ENCODE measurements at places on chromosomes 2 and 18.

- DNase-seq, result peak; percentile 71
Measured at GRCh38 chr2:241859436-241860183, 916 bp upstream of the PDCD1 start.

DNA sequence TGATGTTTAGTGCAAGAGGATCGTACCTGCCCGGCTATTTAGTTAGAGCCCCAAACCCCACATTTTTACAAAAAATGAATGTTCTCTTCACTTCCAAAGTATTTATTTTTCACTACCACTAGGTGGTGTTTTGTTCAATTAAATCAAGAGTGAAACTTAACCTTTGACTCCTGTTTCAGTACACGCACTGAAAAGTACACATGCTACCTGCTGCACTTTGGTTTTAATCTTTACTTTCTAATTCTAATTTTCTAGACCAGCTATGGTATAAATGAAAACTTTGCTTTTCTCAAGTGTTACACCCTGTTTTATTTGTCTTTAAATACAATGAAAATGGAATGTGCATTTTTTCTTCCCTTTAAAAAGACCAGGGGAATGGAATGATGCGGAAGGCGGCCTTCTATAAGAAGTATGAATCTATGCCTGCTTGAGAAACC, 31.4 kb upstream of the CHN1 start:
- no peak for DNase-seq

DNA sequence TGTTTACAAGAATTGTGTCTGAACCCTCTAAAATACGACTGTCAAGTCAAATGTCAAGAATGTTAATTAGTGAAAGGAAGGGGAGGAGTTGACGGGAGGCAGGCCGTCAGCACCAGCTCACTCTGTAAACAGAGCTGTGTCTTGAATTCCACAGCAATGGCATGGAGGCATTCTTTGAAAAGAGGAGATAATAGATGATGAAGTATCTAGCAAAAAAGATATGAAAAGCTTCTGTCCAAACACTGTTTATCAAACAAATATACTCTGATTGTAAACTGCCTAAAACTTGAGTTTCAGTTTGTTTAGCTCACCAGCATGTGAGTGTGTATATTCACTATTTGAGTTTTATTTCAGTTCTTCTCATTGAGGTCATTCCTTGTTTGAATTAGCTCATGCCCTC, 94.7 kb upstream of the CDC42EP3 start:
- no peak for DNase-seq

GRCh38 chr2:197332641-197333040, 22.1 kb upstream of the ANKRD44 start:
- DNase-seq, result no peak

GRCh38 chr2:42117923-42118753, 51.0 kb upstream of the EML4 start:
- no peak for DNase-seq

DNA sequence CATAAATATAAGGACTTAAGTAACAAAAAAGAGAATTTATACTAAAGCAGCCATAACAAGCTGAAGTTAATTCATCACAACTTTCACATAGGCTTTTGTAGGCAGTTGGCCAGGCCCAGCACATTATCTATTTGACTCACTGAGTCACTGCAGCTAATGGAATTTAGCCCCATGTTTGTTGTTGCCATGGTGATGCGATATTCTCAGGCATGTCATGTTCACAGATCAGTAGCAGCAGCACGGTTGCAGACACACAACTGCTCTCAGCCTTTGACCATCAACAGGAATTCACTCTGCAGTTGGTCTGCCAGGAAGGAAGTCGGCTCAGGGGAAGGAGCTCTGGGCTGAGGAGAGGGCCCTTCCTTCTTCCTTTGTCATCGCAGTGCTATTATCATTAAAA, 639.8 kb downstream of the TMEM182 start:
- no peak for DNase-seq

DNA sequence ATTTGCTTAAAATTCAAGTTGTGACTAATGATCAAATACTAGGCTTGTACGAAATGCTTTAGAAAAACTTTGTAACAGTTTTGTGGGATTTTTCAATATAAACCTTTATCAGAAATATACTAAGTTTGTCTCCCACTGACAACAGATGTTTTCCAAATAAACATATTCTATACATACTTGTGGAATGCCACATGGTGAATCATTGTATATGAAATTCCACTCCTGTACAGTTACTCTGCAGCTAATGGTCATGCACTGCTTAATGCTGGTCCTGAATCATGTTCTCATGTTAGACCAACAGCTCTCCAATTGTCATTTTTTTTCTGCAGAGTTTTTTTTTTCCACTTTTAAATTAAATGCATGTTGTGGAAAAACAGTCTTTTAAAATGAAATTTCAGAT, 90.1 kb downstream of the DPP4 start:
- DNase-seq, result no peak

GRCh38 chr2:134109725-134110124, 144.1 kb upstream of the MGAT5 start:
- DNase-seq, result no peak

DNA sequence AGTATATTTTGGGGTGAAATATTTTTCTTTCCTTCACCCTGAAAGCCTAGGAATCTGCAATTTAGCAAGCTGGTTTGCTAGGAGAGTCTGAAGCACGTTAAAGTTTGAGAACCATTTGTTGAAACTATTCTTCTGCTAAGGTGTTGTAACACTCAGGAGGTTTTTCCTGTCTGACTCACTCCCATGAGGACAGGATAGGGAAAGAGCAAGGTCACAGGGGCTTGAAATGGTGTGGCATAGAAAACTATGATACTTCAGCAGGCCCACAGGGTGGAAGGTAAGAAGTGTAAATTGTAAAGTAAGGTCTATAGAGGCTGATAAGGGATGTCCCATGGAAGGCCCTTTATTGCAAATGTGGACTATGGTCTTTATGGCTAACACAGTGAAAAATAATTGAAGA, 177.7 kb upstream of the ZC3H15 start:
- DNase-seq, result no peak

GRCh38 chr2:217269701-217270484, 410.0 kb upstream of the TNP1 start:
- no peak for DNase-seq

GRCh38 chr2:61710711-61711110, 143.1 kb downstream of the FAM161A start:
- DNase-seq, result no peak

DNA sequence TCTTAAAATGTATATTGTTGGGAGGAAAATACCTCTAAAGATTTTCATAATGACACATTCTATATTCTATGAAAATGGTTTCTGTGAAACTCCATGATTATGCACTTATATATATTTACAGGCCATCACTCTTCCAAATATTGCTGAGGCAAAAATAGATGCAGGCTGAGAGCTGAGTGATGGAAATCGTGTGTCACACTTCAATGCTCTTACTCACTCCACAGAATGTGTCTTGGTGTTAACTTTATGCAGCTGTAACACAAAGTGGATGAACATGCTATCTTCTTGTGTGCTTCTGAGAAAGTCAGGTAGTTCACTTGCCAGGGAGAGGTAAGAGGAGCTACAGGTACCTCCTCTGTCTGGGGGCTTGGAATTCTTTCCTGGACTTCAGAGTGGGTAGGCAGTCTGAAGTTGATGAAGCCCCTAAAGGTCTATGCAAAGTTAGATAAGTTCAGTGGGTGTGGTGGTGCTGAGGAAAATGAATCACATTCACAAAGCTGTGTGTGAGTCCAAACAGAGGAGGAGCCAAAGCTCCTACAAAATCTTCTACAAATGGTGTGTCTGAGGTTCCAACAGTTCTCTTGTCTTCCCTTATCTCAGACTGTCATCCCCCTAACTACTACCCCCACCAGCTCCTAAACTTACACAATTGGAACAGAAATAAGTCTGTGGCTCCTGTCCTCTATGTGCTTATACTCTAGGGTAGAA, 74.2 kb upstream of the ST6GAL2 start:
- DNase-seq, result no peak

DNA sequence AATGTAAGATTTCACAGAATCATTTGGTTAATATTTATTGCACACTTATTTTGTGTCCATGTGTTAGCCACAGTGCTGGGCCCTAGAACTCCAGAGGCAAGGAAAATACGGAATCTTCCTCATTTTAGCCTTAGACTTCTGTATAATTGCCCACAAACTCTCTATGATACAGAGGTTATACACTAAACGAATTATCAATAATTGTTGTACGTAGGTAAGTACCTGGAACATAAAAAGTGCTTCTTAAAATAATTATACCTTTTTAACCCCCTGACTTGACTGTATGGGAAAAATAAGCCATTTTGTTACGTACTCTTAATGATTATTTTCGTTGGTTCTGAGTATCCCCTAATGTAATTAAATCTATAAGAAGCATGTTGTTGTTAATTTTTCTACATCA, 119.4 kb downstream of the ARHGAP15 start:
- no peak for DNase-seq

DNA sequence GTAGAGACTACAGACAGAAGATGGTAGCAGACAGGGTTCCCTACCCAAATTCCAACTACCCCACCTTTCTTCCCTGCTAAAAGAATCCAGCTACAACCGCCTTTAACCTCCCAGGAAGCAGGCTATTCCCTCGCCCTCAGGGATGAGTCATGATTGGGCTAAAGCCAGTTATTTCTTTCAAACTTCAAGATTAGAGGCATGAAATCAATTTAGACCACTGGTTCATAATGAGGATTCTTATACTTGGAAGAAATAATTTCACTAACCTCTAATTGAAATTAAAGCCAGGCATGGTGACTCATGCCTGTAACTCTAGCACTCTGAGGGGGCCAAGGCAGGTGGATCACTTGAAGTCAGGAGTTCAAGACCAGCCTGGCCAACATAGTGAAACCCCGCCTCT, 20.0 kb downstream of the TRIP12 start:
- DNase-seq, result no peak

- peak; percentile 8 for DNase-seq
Measured at GRCh38 chr2:174717273-174717672, 47.0 kb downstream of the CHRNA1 start.

- no peak for DNase-seq
Measured at GRCh38 chr2:171807119-171807518, 86.9 kb downstream of the SLC25A12 start.

DNA sequence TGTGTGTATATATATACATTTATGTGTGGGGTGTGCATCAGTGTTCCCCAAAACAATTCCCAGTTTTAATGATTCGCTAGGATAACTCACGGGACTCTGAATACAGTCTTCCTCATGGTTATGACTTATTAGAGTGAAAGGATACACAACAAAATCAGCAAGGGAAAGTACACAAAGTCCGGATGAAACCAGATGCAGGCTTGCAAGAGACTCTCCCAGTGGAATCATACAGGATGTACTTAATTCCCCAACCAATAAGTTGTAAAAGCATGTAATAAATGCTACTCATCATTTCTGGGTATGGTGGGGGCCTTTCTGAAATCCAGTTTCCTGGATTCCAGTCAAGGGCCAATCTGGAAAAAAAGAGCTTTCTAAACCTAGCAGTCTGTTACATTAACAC, 654.1 kb upstream of the SYT4 start:
- no peak for DNase-seq

DNA sequence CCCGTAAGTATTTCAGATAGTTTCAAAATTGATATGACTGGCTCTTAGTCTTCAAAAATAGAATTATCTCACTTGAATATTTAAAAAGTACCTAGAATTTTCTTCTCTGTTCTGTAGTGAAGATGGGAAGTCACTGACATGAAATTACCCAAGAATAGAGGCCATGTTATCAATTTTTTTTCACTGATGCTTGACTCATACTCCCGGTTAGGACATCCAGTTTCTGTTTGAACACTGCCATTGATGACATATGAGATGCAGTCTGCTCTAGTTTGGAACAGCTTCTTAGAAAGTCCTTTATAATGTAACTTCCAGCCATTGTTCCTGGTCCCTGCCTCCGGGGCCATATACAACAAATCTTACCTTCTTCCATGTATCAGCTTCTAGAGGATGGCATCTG, 26.0 kb downstream of the MAP3K20 start:
- DNase-seq, result no peak

GRCh38 chr2:224031358-224031970, 7.6 kb downstream of the SERPINE2 start:
- no peak for DNase-seq

DNA sequence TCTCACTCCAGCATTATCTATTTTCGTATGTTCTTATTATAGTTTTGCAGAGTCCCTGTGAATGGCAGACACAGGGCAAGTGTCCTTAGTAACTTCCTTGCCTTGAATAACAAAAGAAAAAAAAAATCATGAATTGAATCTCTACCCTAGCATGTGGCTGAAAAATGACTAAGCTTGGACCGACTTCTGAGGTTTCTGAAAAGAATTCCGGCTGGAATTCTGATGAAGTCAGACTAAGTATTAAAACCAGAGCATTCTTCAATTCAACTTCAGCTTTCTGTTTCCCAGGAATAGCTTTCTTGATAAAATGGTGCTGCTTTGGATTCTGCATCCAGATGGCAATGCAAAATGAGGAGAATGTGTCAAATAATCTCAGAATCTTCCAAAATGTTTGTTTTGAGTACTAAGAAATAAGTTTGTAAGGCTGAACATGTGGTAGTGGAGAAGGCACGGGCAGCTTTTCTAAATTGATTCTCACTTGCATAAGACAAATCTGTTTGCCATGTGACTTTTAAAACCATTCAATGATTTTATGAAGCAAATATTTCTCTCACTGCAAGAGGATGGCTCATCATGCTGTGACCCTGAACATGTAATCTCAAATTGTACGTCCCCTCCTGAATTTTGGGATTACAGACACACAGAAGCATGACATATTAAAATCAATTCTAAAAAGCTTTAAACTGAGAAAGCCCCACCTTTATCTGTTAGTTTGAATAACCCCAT, 1462.8 kb upstream of the LRRTM1 start:
- no peak for DNase-seq

GRCh38 chr2:74768401-74768914, 65.5 kb upstream of the HK2 start:
- no peak for DNase-seq

DNA sequence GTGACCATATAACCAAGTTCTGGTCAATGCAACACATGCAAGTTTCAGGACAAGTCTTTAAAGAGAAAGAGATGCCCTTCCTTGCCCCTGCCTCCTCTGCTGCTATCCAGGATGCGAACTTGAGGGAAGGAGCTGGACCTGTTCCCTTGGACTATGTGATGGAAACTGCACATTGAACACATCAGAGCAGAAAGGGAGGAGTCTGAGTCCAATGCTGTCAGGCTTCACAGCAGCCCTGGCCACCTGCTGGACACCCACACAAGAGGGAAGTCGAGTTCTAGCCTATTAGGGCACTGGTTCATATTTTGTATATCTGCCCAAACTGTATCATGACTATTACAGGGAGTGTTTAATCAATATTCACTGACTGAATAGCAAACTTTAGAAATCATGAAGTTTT, 38.3 kb upstream of the TEX51 start:
- DNase-seq, result no peak

DNA sequence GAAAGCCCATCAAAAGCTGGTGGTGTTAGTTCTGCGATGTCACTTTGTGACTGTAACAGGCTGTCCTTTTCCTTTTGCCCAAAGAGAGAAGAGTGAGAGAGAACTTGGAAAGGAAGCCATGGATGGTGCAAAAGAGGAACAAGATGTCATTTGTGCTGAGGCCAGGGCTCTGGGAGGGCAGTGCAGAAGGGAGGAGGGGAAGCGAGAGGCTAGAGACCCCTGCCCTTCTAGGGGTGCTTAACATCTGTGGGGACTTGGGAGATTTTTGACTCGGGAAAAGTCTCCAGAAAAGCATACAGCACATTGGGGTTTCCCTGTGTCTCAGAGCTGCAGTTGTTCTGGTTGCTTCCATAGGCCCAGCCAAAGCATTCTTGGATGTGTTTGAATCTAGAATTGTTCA, 49.6 kb downstream of the ZBTB7C start:
- no peak for DNase-seq

Data from activated T-cell treated with anti-CD3 and anti-CD28 coated beads for 24 hours (primary cell).